ENCODE measurements at places on chromosomes 3 and 15.

DNA sequence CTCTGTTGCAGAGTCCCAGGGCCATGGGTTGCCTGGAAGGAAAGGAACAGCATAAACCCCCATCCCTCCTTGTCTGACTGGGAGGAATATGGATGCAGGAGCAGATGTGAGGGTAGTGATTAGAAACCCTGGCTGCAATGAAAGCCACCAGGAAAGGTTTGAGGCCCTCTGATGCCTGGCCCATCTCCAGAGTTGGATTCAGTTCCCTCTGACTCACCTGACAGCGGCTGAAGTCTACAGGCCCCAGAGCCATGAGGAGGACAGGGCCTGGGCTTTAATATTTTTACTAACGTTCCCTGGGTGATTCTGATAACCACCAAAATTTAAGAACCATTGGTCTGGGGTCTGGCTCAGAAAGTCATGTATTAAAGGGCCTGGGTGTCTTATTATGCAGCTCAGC lies 214.0 kb downstream of the EPHB1 start:
- DNase-seq: no peak

- no peak for DNase-seq
Observed at GRCh38 chr3:38153221-38153620, 12.1 kb upstream of the OXSR1 start.

GRCh38 chr3:120648290-120648689 lies 33.7 kb downstream of the HGD start:
- DNase-seq: no peak

DNA sequence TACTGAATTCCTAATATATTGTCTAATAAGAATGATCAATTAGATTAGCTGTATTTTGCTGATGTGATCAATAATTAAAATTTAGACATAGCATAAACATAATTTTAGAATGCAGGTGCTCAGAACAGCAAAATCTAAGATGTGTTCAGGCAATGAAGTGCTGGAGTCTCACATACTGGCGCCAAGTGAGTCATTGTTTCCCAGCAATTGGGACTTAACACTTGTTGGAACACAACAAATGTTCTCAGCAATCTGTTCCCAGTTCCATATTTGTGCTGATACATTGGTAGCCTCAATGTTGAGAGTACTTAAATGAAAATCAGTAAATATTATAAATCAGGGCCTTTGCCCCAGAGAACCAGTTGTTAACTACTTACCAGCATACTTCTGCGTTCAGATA lies 619.0 kb downstream of the ROBO1 start:
- DNase-seq: no peak

Data from forelimb muscle (tissue), 1 donor.